Dermis microvascular lymphatic vessel endothelial cell (primary cell): ENCODE measurements at places on chromosomes 6 and 20. TPM values are rescaled to one million over a fixed set of nuclear protein-coding genes. Genes with fewer than 3 reads are reported as not detected.

DNA sequence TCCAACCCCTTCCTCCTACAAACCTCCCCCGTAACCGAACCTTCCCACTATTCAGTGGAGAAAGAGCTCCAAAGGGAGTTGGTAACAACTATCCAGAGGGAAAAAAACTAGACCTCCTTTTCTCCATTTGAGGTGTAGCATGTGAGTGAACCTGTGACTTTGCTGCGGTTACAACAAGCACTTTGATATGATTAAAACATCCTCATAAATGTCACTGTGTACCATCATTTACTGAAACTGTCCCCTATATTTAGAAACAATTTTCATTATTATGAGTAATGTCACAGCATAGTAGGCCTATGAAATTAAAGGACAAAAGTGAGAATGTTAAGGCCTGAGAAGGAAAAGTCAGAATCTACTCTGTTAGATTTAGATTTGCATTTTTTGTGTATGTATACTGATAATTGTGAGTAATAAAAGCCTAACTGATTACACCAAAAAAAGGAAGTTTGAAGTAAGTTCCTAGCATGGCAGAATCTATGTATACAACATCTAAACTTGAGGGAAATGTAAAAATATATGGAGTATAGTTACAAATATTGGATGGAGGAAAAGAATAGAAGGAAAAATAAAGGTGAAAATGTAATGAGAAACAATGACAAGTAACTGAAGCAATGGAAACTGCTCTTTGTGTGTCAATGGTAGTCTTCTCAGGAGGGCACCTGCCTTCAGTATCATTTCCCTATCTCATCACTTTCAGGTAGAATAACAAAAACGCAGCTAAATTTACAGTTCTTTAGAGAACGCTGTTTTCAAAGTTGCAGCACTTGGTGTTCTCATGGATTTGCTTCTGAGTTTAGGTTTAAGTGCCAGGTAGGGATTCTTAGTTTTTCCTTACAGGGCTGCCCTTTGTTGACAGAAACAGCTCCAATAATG is 145.9 kb downstream of the IMPG1 start:
- no peak for DNase-seq

GRCh38 chr6:106145741-106146227 is 59.6 kb downstream of the PRDM1 start:
- no peak for DNase-seq

DNA sequence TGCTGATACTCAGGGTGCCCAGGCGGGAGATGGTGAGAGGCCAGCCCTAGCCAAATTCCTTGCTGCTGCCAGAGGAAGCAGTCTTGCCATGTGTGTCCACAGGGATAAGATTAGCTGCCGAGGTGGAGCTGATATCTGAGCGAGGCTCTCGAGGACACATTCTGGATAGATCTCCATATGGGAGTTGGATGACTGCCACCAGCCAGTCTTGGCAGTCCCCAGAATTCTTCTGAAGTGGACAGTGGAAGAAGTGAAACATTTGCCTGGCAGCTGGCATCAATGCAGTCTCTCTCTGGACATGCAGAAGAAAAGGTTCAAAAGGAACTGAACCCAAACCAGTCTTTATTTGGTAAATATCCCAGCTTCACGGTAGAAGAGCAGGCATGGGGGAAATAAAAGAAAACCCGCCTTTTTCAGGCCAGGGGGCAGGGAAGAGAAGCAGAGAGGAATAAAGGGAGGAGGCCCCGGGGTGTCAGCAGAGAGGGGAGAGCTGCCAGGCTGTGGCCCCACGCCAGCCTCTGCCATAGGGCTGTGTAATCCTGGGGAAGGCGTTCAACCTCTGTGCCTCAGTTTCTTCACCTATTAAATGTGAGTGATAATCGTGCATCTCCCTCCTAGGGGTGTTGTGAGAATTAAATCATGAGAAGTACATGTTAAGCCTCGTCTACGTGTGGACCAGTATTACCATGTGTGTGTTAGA is 3.7 kb upstream of the FUCA2 start:
- no peak for DNase-seq

DNA sequence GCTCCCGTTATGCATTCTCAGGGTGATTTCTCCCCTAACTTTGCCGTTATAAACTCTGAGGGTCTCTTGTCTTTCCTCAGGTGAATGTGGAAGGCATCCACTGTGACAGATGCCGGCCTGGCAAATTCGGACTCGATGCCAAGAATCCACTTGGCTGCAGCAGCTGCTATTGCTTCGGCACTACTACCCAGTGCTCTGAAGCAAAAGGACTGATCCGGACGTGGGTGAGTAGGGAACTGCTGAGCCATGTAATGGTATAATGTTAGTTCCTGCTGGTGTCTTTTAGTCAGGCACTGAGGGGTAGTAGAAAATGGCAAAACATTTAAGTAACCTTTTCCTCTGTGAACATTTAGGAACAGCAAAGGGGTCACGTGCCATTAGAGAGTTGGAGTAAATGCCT is 395.4 kb downstream of the ARHGAP18 start:
- no peak for DNase-seq

GRCh38 chr6:36131511-36132245 is 1.4 kb downstream of the MAPK13 start:
- DNase-seq, result peak; percentile 70

- no peak for DNase-seq
Measured at GRCh38 chr6:21450149-21450548, 143.4 kb upstream of the SOX4 start.

GRCh38 chr6:11528996-11529395 is 8.6 kb upstream of the TMEM170B start:
- DNase-seq, result no peak

- DNase-seq, result no peak
Measured at GRCh38 chr6:15968519-15968918, 160.4 kb upstream of the MYLIP start.

Gene GPANK1
- total RNA-seq, result 9.0 and 11.5 TPM in 2 replicates

Gene SNX14
- 98.4 and 127 TPM in 2 replicates for total RNA-seq

Gene CENPB
- 65.5 and 77.4 TPM in 2 replicates for total RNA-seq
